Prostate gland (tissue), 2 donors: ENCODE measurements at places on chromosomes 5 and 9. TPM values are rescaled to one million over a fixed set of nuclear protein-coding genes. Genes with fewer than 3 reads are reported as not detected.

The CDC20B gene
- total RNA-seq = 1.1 TPM

The SEMA5A gene
- total RNA-seq = 21.7 TPM

The ROR2 gene
- 37.2 TPM for total RNA-seq

The CDH18 gene
- total RNA-seq = 1.2 TPM
